ENCODE measurements at places on chromosomes 6 and 20.

- no peak for DNase-seq
Measured at GRCh38 chr6:85015396-85015990, 251.1 kb upstream of the TBX18 start.

DNA sequence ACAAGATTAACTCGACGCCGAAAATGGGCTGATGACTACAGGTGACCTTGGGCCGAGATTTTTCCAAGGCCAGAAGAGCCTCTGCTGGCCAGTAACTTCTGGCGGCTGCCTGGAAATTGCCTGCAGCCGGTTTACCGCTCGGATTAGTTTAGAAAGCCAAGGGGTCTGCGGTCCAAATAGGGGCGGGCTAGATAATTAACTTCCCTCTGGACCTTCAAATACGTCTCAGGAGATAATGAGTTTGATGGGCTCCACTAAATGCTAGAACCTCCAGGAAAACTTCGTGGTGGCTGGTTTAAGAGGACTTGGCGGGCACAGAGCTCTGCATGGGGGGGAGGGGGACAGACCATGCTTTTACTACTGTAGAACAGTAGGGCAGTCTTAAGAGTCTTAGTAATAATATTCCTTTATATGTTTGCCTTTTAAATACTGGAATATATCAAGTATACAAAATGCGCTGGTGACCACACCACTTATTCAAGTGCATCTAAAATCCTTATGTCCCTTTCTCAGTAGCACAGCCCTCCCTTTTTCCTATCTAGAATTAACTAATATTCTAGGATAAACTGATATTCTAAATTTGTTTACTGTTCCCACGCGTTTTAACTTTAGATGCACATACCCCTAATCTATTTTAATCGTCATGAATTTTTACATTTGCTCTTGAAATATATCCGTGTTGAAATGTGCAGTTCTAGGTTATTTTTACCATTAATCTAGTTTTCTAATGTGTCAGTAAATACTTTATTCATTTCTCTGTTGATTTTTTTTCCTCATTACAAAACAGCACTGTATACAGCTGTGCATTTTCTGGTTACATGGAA lies 107.5 kb upstream of the PRSS16 start:
- peak; percentile 47 for DNase-seq

DNA sequence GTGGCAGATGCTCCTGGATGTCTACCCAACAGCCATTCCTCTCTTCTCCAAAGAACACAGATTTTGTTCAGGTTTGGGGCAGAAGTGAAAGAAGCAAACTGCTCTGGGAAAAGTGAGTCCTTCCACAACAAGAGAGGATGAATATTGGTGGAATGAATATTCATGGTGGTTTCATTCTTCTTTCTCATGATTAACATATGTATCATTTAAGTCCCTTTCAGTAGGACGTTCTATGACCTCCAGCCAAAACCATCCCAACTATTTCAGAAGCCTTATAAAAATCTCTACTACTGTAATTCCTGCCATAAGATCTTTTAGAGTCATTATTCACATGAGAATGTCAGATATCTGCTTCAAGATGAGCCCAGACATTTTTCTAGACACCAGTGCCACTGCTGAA lies 44.4 kb downstream of the MDN1 start:
- no peak for DNase-seq

DNA sequence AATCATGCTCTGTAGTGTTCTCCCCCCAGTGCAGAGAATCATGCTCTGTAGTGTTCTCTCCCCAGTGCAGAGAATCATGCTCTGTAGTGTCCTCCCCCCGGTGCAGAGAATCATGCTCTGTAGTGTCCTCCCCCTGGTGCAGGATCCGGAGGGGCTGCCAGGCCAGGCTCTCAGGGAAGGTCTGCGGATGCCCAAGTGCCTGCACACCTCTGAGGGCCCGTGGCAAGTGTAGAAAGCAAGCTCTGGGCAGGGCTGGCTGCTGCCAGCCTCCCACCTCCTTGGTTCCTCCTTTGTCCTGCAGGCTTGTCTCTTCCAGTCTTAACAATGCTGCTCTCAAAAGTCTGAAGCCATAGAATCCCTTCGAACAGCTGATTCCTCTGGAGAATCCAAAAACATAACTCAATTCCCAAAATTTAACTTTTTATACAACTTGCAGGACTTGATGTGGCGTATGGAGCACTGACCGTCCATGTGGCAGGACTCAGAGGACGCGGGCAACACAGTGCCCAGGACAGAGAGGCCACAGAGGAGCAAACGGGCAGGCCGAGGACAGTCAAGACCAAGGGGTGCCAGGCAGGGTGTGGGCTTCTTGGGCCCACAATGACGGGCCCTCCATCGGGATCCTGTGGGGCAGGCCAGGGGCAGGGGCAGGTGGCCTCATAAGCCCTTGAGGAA lies 44.6 kb upstream of the BHLHE23 start:
- DNase-seq = no peak

DNA sequence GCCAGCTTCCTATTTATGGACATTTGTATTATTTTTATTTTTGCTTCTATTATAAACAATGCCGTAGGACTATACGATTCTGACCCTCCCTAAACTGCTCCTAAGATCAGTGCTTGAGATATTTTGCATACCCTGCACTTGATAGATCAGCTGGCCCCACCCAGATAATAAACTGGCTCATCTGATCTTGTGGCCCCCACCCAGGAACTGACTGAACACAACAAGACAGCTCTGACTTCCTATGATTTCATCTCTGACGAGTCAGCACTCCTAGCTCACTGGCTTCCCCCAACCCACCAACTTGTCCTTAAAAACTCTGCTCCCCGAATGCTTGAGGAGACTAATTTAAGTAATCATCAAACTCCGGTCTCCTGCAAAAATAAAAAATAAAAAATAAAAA lies 34.9 kb upstream of the TFAP2A start:
- no peak for DNase-seq

- DNase-seq = no peak
Measured at GRCh38 chr6:138869398-138869797, 73.5 kb downstream of the ECT2L start.

- no peak for DNase-seq
Measured at GRCh38 chr6:82094166-82094806, 153.3 kb downstream of the IBTK start.

DNA sequence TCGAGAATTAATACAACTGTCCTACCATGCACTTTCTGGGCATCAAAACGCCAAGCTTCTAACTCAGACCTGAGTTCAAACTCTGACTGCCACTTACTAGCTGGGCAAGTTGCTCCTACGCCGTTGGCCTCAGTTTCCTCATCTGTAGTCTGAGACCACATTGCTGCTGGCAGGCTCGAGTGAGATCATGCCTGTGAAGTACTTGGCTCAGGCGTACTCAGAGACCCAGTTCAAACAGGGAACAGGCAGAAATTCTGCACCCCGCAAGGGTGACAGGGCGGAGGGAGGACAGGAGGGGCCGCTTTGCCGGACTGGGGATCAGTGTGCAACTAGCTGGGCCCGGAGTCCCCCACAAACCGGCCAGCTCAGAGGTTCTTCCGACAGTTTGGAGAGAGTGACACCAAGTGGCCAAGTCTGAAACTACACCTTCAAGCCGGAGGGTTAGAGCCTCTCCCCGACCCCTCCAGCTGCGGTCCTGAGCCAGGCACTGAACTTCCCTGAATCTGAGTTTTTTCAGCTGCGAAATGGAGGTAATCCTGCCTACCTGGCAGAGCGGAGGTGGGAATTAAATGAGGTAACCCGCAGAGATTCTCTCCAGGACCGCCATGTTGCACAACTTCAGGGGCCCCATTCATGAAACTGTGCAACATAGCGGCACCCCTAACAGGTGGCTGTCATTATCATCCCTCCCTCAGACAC lies 46.0 kb upstream of the PTPN1 start:
- peak; percentile 48 for DNase-seq

DNA sequence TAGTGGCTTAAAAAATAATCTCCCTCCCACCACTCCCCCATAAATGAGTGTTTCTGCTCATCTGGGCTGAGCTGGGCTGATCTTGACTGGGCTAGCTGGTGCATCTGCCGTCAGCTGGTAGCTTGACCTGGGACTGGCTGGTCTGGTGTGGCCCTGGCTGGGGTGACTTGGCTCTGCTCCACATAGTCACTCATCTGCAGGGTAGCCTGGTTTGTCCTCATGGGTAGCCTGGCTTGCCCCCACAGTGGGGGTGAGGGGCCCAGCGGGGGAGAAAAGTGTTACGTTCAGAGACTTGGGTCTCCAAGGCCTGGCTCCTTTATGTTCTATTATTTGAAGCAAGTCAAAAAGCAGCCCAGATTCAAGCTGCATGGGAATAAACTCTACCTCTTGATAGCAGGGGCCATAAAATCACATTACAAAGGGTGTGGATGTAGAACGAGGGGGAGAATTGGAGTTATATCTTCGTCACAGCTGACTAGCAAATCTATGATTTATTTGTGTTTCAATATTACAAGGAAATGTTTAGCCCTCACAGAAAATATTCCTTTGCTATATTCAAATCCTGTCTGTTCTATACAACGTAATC lies 32.9 kb downstream of the EDN3 start:
- no peak for DNase-seq

GRCh38 chr6:106122306-106122918 lies 36.3 kb downstream of the PRDM1 start:
- DNase-seq = no peak

GRCh38 chr6:153167061-153167891 lies 36.2 kb upstream of the RGS17 start:
- DNase-seq = no peak

GRCh38 chr6:2116496-2116895 lies 128.9 kb downstream of the GMDS start:
- no peak for DNase-seq

- DNase-seq = no peak
Measured at GRCh38 chr6:119278625-119279024, 70.9 kb downstream of the MAN1A1 start.

GRCh38 chr6:131779304-131779703 lies 28.5 kb upstream of the ENPP1 start:
- DNase-seq = no peak

GRCh38 chr6:73566954-73567591 lies 46.2 kb upstream of the EEF1A1 start:
- DNase-seq = no peak

GRCh38 chr20:61629602-61630390 lies 377.7 kb downstream of the CDH4 start:
- no peak for DNase-seq

GRCh38 chr20:49247169-49247723 lies 28.0 kb downstream of the DDX27 start:
- no peak for DNase-seq

DNA sequence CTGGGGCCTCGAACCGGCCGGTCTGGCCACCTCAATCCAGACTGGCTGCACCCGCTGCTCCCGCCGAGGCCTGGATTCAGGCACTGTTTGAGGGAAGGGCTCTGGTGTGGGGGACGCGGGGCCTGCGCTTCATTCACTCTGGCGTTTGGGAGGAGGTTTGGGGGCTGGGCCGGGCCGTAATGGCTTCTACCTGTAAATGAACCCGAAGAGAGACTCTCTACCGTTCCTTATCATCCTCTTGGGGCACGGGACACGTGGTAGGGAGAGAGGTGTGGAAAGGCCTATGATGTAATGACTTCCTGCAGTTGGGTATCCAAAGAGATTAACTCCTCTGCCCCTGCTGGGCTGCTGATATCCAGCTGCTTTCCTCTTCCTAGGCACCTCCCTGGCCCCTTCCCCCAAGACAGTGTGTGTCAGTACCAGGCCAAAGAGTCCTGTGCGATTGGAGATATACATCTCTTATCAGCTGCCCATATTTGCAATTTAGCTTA lies 1.8 kb downstream of the FOXO3 start:
- DNase-seq = no peak

DNA sequence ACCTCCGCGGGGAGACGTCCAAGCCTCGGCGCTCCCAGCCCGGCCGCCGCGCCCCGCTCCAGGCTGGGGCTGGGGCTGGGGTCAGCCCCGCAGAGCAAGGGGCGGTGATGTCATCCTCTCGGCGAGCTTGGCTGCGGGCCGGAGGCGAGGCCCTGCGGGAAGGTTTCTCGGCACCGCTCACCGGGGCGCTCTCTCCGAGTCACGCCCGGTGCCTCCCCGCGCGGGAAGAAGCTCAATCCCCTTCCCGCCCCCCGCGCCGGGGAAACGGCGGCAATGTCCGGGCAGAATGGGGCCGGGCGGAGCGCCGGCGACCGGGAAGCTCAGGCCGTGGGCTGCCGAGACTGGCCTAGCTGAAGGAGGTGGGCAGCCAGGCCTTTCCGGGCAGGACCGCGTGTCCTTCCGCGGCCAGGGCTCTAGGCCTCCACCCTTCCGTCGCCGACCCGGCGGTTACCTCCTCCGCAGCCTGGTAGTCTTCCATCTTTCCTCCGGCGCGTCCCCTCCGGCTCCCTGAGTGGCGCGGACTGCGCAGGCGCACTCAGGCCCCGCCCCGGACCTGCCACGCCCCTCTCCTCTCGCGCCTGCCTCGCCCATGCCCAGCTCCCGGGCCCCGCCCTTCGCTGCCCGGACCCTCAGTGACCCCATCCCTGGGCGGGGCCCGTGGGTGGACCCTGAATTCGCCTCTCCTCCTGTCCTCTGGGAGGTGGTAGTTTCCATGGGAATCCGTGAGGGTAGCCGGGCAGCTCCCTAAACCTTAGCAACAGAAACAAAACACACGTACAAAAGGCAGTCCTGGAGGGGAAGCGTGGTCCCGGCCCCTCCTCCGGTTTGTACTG lies at the start of gene DYNLT1:
TSS of gene DYNLT1 (minus strand) at position 513 of the 833 bp plus-strand sequence. CDS start at position 478, 35 bp downstream.
- DNase-seq = peak; percentile 88

DNA sequence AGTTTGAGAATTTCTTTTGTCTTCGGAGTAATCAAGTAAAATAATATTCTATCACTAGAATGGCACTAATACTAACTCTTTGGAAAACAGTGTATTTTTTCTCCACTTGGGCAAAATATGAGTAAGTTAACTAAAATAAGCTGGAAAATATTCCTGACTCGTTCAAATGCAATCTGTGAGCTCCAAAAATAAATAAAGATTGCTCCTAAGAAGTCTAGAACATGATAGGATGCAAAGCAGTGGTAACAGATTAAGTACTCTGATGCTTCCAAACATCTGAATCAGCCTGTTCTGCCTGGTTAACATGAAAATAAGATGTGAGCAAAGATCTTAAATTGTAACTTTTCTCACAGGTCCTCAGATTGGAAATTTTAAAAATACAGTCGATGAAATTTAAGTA lies 285.1 kb upstream of the ID4 start:
- DNase-seq = no peak

GRCh38 chr6:168223150-168223549 lies 96.4 kb downstream of the DACT2 start:
- no peak for DNase-seq

- peak; percentile 71 for DNase-seq
Measured at GRCh38 chr6:47047479-47048407, 5.6 kb upstream of the ADGRF1 start.

- peak; percentile 64 for DNase-seq
Measured at GRCh38 chr6:140809694-140810101, 1323.0 kb upstream of the GJE1 start.

GRCh38 chr6:21332660-21333059 lies 260.9 kb upstream of the SOX4 start:
- no peak for DNase-seq

- DNase-seq = no peak
Measured at GRCh38 chr20:24718696-24719095, 230.4 kb upstream of the CST7 start.
